Fibroblast of the aortic adventitia (primary cell): ENCODE measurements at places on chromosomes 3 and 15. TPM values are rescaled to one million over a fixed set of nuclear protein-coding genes. Genes with fewer than 3 reads are reported as not detected.

The PLSCR2 gene
- not detected in 2 replicates for total RNA-seq

The SENP8 gene
- total RNA-seq: 0.98 and 3.8 TPM in 2 replicates

The STX19 gene
- not detected in 2 replicates for total RNA-seq

The NEK11 gene
- 15.3 and 82.0 TPM in 2 replicates for total RNA-seq

The ITIH3 gene
- total RNA-seq: under 0.01 and 0.49 TPM in 2 replicates

The UBA7 gene
- total RNA-seq: 22.8 and 69.4 TPM in 2 replicates

The BBX gene
- total RNA-seq: 77.8 and 81.8 TPM in 2 replicates

The MOBP gene
- total RNA-seq: not detected in 2 replicates
